Activated CD4-positive, alpha-beta memory T cell treated with anti-CD3 and anti-CD28 coated beads for 36 hours (primary cell): ENCODE measurements at places on chromosomes 7 and 10.

DNA sequence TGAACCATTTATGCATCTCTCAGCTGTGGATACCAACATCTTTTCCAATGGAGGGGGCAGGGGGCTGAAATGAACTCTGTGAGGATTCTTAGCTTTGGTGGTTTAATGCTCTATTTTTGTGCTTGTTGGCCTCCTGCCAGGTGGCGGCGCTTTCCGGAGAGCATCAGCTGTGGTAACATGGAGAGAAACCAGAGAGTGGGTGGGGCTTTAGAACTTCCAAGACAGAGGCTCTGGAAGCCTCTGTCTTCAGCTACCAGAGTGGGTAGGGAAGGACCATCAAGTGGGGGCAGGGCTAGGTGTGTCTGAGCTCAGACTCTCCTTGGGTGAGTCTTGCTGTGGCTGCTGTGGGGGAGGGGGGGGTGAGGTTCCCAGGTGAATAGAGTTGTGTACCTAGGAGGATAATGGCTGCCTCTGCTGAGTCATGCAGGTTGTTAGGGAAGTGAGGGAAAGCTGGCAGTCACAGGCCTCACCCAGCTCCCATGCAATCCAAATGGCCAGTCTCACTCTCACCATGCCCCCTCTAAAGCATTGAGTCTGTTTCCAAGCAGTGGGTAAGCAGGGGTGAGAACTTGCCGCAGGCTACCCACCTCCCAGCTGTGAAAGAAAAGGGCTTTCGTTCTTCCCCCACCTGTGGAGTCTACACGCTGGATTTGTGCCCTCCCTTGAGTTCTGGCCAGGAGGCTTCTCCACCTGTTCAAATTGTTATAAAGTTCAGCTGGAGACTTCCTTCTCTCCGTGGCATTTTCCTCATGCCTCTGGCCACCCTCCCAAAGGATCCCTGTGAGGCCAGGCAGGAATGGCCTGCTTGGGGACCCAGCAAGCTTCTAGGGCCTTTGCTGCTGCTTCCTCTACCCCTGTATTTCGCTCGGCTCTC lies 527.0 kb downstream of the NEBL start:
- no peak for DNase-seq

DNA sequence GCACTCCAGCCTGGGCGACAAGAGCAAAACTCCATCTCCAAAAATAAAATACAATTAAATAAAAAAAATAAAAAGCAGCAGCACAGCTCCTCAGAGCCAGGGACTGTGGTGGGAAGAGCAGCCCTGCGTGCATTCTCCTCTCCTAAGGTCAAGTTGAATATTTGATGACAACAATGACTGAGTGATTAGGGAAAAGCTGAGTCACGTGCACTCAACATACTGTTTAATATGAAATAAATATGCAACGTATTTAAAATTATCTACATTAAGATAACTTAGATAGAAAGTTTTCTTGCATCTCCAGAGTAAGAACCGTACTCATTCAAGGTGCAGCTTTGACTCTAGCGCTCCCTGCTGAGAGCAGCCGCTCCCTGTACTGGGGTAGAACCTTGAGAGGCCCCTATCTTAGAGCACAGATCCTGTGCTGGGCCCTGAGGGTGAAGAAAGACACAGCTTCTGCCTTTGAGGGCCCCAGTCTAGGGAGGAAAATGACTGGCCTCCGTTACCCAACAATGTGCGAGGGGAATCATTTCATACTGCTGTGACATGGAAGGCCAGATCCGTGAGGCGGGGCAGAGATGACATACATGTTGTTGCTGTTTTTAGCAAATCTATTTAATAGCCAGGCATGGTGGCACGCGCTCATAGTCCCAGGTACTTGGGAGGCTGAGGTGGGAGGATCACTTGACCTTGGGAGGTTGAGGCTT lies 81.1 kb downstream of the SVIL start:
- no peak for DNase-seq

- DNase-seq, result peak; percentile 66
Observed at GRCh38 chr7:518630-519483, 789 bp downstream of the PDGFA start.

- DNase-seq, result peak; percentile 55
Observed at GRCh38 chr10:32318476-32318896, 28.5 kb downstream of the EPC1 start.

DNA sequence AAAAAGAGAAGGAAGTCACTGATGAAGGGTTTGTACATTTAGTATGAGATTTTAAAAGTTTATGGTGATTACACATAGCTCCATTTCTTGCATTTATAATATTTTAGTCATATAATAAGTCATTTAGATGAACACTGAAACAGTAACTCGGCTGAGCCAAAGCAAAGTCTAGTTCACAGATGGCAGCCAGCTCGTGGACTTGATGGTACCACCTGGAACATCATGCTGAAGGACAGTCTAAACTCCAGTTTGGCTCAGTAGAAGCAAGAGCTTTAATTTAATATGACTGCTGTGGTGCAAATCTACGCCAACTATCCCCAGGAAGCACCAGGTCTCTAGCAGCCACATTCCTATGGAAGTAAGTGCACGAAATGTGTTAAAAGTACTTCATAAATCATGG lies 16.4 kb downstream of the SRI start:
- DNase-seq, result no peak

GRCh38 chr7:159204664-159205063 lies 60.0 kb upstream of the VIPR2 start:
- DNase-seq, result no peak

GRCh38 chr7:83271212-83272099 lies 108.8 kb upstream of the PCLO start:
- no peak for DNase-seq

DNA sequence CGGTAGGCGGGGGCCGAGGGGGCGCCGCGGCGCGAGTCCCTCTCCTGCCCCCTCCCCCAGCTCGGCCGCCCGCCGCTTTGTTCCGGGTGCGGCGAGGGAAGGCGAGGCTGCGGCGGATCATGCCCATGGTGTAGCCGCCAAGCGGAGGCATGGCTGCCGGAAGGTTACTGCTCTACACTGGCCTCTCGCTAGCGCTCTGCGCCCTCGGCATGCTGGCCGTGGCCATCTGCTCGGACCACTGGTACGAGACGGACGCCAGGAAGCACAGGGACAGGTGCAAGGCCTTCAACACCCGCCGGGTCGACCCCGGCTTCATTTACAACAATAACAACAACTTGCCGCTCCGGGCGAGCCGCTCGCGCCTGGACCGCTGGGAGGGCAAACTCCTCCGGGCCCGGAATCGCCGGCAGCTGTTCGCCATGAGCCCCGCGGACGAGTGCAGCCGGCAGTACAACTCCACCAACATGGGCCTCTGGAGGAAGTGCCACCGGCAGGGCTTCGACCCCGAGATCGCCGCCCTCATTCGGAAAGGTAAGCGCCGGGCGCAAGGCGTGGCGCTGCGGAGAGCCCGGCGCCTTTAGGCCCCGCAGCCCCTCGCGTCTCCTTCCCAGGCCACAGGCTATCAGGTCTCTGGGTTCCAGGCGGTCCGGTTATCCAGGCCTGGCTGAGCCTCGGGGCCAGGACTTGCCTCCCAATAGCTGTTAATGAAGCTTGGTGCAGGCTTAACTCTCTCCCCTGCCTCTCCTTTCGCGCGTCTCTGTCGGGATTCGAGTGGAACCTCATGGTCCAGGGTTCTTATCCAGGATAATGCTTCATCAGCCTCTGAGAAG lies 513 bp downstream of the TMEM178B start:
- DNase-seq, result peak; percentile 36

GRCh38 chr10:70035531-70035930 lies 17.1 kb upstream of the MACROH2A2 start:
- DNase-seq, result no peak

GRCh38 chr10:96337106-96337505 lies 21.7 kb downstream of the OPALIN start:
- no peak for DNase-seq

GRCh38 chr7:142782922-142783900 lies 12.4 kb downstream of the PRSS2 start:
- peak; percentile 85 for DNase-seq

- no peak for DNase-seq
Observed at GRCh38 chr10:104574838-104575237, 66.3 kb upstream of the SORCS3 start.

- no peak for DNase-seq
Observed at GRCh38 chr7:29993140-29993539, 3.5 kb upstream of the SCRN1 start.

- no peak for DNase-seq
Observed at GRCh38 chr10:9992661-9993060, 1025.0 kb upstream of the CELF2 start.

DNA sequence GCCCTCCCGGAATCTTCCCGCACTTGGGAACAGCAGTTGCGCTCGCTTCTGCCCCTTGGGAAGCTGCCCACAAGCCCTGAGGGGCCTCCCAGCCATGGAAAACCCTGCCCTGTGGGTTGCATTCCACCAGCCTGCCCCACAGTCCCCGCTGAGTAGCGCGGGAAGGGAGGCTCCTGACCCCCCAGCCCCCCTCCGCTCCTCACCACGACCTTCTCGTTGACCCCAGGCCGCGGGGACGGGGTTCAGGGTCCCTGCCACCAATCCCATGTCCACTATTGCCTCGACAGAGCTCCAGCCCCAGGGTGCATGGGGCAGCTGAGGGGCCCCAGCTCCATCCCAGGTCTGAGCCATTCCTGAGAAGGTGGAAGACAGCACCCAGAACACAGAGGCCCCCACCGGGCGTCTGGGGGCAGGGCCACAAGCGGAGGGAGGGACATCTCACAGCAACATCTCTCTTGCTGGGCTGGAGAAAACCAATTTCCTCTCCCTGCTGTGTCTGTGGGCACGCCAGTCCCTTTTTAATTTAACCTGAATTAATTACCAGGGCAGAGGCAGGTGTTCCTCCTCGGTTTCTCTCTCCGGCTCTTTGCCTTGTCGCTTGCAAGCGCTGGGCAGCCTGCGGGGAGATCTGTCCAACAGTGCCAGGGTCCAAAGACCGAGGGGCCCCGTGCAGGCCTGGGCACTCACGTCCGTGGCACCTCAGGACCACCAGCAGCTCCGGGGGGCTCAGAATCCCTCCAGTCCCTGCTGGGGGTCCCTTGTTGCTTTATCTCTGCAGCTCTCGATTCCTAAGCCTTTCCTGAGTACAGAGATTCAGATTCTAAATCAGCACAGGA lies 57.9 kb downstream of the FOXL3 start:
- no peak for DNase-seq

DNA sequence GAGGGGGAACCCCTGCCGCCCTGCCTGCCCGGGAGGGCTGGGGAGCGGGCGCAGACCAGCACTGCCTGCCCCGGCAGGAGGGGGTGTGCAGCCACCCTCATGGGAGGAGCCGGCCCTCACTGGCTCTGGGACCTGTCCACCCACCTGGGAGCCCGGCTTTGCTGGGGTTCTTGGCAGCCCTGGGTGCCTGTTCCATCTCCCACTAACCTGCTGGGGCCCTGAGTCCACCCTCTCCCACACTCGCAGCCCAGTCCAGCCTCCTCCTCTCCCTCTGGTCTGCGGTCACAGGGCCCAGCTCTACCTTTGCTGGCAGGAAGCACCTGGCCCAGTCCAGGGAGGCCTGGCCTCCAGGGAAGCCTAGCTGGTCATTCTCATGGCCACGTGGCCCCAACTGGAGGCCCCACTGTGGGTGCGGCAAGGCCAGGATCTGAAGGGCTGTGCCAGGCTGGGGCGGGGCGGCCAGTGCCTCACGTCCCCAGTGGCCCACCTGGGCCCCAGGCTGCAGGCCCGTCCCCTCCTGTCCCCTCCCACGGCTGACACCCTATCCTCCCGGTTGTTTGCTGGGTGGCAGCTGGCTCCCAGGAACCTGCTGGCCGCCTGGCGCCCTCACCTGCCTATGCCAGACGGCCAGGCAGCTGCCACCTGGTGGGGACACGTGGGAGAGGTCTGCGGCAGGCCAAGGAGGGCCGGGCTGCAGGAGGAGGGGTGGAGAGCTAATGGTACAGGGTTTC lies at the start of gene TMEM184A:
Gene TMEM184A (minus strand): TSS at position 393 of the 731 bp plus-strand sequence. CDS start 721 bp downstream, outside the sequence.
- peak; percentile 67 for DNase-seq

GRCh38 chr10:87691506-87692070 lies 31.9 kb downstream of the PAPSS2 start:
- no peak for DNase-seq

DNA sequence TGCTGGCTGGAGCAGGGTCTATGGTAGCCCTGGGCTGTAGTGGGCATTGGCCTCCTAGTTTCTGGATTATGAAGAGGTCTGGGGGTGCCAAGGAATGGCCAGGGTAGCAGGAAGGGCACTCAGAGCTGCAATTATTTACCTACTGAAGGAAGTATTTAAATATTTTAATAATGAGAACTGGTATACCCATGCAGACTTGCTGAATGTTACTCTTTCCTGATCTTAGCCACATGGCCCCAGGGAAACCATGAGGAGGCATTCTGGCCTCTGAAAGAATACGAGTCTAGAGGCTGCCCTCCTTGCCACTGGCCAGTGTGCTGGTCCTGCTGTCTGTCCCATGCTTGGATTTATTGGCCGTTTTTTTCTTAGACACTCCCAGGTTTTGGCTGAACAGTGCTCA lies 599.7 kb downstream of the LRMDA start:
- no peak for DNase-seq

- no peak for DNase-seq
Observed at GRCh38 chr7:132206594-132206993, 369.7 kb downstream of the PLXNA4 start.

DNA sequence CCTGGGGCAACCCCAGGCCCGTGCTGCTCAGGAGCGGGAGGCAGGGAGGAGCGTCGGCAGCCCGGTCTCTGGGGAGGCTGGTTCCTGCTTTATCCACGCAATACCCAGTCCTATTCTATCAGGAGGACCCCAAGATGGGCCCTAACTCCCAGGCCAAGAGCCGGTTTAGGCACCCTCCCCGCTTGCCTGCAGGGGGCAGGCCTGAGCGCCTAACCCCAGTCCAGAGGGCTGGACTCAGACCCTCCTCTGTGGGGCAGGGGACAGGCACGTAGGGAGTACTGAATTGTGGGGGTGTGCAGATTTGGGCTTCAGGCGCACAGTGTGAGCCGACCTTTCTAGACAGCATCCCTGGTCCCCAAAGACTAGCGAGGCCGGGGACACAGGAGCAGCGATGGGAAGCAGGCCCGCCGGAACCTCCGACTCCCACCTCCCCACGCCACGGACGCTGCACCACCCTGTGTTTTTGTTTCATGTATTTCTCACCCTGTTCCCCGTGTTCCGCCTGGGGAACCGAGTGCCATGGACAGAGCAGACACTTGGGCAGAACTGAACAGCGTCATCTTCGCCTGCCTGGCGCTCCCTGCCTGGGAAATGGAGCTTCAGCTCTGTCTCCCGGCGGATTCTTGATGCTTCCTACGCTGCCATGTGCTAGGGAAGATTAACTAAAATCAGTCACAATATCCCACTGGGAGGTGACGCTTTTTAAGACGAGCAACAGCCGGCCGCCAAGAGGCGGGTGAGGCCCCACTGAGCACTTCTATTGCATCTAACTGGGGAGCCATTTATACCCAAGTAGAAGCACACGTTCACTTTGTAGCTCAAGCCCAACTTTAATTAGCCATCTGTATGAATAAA lies 5.3 kb downstream of the NUDT1 start:
- DNase-seq, result peak; percentile 40
